Renal cortical epithelial cell (primary cell): ENCODE measurements at places on chromosomes 5 and 9.

DNA sequence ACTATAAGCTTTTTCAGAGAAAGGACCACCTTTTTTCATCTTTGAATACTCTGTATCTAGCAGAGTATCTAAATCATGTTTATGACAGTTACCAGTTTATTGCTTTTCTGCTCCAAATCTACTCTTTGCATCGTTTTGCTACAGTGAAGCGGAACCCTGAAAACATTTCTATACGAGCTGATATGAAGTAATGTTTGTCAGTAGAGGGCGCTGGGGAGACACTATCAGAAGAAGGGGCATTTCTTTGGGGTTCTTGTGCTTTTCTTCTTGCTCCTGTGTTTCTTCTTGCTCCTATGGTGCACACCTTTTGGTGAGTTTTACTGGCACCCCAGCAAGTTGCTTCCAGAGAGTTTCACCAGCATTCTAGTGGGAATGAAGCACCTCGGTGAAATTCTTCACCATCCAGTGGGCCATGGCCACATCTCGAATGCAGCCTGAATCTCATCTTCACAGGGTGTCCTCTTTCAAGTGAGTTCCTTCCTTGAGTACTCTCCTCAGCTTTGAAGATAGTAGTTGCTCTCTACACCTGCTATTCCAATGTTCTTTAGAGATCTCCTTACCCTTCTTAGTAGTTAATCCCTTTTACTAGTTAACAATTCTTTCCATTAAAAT, 98.4 kb downstream of the FGF1 start:
- peak; percentile 42 for DNase-seq

- no peak for DNase-seq
Observed at GRCh38 chr5:136036293-136036911, 7.6 kb downstream of the TGFBI start.

GRCh38 chr9:8614926-8615440, 815.4 kb upstream of the DMAC1 start:
- no peak for DNase-seq

DNA sequence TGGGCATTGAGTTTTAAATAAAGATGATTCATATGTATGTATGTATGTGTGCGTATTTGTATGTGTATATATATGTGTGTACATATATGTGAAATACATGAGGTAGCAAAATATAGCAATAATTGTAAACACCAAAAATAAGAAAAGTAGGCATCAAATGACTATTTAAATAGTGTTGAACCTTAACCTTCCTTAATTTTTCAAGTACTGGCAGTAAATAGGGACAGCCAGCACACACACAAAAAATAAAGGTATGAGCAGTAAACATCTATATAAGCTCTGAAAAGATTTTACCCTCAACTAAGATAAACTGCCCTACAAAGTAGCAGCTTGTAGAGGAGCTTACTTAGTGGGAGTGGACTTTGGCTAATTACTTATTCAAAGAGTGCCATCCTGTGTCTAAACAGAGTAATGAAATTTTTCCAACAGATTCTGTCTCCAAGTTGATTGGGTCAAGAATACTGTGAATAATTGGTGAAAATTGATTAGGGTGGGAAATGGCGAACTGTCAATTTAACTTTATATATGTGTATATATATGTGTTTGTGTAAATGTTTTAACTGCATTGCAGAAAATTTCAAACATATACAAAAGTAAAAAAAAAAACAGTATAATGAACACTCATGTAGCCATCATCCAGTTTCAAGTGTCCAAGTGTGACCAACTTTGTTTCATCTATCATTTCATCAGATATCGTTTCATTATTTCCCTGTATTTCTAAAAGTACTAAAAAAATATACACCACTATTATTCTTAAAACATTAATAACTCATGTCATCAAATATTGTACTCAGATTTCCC, 2.0 kb upstream of the ADAMTS6 start:
- DNase-seq = peak; percentile 85

GRCh38 chr9:4114569-4115505, 185.0 kb downstream of the GLIS3 start:
- DNase-seq = peak; percentile 98

GRCh38 chr5:2755681-2756171, 4.2 kb upstream of the IRX2 start:
- DNase-seq = no peak

- peak; percentile 21 for DNase-seq
Observed at GRCh38 chr5:43661102-43661501, 58.1 kb downstream of the NNT start.

DNA sequence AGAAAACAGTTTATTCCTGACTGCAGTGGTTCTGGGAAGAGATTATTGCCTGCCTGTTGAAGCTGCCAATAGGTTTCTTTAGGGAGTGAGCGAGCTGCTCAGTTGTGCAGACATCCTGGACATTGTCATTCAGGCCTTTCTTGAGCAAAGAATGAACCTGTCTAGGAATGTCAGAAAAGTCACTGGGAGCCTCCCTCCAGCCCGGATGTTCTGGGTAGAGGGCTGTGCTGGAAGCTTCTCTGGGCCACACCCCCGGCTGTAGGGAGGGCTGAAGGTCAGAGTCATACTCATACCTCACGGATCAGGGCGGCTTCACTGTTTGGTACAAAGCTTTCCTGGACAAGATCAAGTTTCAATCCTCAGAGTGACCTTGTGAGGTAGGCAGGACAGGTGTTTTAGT, 33.4 kb upstream of the TBC1D2 start:
- DNase-seq = peak; percentile 5

DNA sequence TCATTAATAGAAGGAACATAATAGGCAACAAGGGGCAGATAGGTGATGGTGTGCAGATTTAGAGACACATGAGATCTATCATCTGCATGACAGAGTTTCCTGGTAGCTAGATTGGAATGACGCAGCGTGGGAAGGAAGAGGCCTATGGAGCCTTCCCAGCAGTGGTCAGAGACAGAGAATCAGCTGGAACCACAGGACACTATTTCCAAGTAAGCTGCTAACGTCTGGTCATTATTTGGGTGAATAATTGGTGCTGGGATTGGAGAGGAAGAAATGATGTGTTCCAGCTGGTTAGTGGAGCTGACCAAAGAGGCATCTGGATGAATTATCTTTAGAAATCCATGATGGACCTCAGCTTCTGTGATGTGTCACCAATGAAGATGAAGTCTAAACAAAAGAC, 91.2 kb upstream of the PRR16 start:
- no peak for DNase-seq

GRCh38 chr5:125961150-125961549, 462.1 kb upstream of the GRAMD2B start:
- DNase-seq = no peak

- DNase-seq = peak; percentile 90
Observed at GRCh38 chr9:120693700-120694008, 20.6 kb downstream of the MEGF9 start.

- no peak for DNase-seq
Observed at GRCh38 chr5:73989956-73990355, 364.0 kb downstream of the ARHGEF28 start.

DNA sequence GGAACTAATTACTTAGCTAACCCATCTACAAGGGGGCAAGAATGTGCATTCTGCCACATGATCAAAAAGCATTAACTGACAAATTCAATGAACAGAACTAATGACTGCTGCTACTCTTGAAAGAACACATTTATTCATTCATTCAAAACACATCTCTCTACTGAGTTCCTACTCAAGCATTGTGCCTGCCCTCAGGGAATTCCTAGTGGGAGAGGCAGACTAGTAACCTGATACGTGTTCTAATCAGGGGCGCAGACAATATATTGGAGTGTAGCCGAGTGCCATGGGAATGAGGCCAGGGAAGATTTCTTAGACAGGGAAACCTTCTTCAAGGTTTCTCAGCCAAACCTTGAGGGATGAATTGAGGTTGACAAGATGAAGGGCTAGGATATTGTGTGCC, 56.7 kb upstream of the PAPPA start:
- DNase-seq = no peak

- DNase-seq = no peak
Observed at GRCh38 chr5:150600616-150601490, 39.6 kb upstream of the SYNPO start.

GRCh38 chr5:14041528-14042192, 97.2 kb upstream of the DNAH5 start:
- no peak for DNase-seq

DNA sequence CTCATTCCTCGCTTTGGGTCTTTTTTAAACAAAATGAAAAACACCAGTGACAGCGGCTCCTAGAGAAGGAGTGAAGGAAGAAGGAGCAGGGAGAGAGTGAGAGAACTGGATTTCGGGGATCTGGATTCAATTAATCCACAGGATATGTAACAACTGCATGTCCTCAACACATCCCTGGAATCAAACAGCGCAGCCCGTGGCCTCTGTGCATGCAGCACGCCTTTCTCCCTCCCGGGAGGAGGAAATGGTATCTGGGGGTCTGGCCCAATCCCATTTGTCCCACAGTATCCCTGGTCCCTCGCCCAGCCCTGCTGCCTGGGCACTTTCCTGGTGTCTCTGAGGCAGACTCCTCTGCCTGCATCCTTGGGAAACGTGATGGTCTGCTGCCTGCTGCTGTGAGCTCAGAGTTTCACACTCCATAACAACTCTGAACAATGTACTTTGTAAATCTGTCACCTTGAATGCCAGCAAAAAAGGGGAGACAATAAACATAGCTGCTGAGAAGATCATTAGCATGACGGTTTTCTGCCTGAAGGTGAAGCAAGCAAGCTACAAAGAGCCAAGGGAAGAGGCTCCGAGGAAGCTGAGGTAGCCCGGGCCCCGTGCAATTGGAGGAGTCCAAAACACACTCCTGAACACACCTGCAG, 56.1 kb downstream of the PTCH1 start:
- no peak for DNase-seq

- no peak for DNase-seq
Observed at GRCh38 chr5:127596501-127596900, 52.4 kb upstream of the CTXN3 start.

GRCh38 chr9:78971540-78971939, 600.2 kb upstream of the TLE4 start:
- no peak for DNase-seq

GRCh38 chr9:134965851-134966250, 48.1 kb upstream of the FCN1 start:
- no peak for DNase-seq

DNA sequence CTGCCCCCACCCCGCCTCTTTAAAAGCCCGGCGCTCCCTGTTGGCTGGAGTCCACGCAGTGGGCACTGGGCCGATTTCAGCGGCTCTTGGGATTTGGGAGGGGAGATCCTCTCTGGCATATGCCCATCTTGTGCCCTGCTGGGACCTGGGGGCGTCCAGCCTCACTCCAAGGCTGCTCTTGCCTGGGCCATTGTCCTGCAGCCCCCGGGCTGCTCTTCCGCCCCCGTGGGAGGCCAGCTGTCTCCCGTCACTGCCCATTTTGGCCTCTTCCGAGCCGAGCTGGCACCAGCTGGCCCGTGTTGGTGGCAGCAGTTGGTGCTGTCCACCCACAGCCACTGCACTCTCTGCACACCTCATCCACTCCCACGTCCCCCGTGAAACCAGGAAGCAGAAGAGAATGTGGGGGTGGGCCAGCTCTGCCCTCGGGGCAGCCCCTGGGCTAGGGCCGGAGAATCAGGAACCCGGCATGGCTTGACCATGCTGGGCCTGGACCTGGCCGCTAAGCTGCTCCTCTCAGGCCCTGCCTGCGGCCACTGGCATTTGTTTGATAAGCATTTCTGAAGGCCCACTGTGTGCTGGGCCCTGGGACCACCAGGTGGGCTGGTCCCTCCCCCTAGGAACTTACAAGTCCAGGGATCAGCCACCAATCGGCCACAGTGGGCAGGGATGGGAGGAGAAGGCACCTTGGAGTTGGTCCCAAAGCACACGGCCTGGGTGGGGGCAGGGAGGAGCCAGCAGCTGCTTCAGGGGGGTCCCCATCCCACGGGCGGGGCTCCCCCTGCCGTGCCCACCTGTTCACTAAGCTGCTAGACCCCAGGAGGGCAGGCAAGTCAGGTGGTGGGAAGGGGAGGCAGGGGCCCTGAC, 2.2 kb downstream of the C8G start:
- no peak for DNase-seq

DNA sequence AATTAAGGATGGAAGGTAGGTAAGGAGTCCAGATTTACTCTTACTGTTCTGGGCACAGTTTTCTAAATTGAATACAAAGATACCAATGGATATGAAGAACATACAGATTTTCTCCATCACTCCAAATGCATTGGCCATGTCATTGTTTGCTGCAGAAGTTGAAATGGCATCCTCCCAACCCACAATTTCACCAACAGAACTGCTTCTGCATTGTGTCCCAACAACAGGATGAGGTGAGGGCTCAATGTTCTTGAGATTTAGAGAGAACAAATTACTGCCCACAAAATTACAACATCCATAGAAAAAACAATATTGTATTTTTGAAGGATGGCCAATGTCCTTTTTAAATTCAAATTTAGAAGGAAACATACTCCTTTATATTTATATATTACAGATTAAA, 88.9 kb downstream of the NUDT12 start:
- DNase-seq = no peak

GRCh38 chr5:179243333-179243732, 101.9 kb downstream of the ADAMTS2 start:
- DNase-seq = peak; percentile 6

- peak; percentile 13 for DNase-seq
Observed at GRCh38 chr9:110714314-110714713, 45.7 kb downstream of the MUSK start.

- no peak for DNase-seq
Observed at GRCh38 chr5:307306-307705, 14.2 kb upstream of the AHRR start.

- no peak for DNase-seq
Observed at GRCh38 chr5:150443242-150444075, 6.1 kb downstream of the RPS14 start.

- DNase-seq = no peak
Observed at GRCh38 chr9:134251296-134252069, 74.8 kb upstream of the RXRA start.

GRCh38 chr5:62631909-62632580, 53.4 kb downstream of the LRRC70 start:
- DNase-seq = peak; percentile 9

DNA sequence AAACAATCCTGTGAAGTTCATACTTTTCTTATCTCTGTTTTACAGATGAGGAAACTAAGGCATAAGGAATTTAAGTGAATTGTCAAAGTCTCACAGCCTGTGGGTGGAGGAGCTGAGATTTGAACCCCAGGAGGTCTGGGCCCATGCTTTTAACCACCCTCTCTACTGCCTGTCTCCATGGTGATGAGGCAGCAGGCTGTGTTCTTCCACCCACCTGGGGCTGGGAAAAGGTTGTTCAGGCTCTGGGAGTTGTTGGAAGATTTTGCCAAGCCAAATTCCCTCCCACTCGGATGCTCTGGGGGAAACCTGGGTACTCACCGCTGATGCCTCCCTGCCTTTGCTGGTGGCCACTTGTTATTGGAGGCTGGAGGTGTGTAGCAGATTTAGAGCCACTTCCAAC, 18.3 kb upstream of the SYNPO start:
- no peak for DNase-seq

- DNase-seq = no peak
Observed at GRCh38 chr9:79985264-79985663, 413.5 kb downstream of the TLE4 start.

- no peak for DNase-seq
Observed at GRCh38 chr5:74162524-74162923, 478.0 kb downstream of the ENC1 start.

GRCh38 chr9:33687779-33688178, 107.6 kb upstream of the PRSS3 start:
- DNase-seq = no peak
